GM20000 (cell line): ENCODE measurements at places on chromosomes 7 and 10.
A peak's percentile ranks its signal among the peaks of the same experiment; 100 is the strongest.

GRCh38 chr7:1691096-1691495 lies 21.0 kb downstream of the ELFN1 start:
- no peak for DNase-seq

- no peak for DNase-seq
These were observed 119.1 kb upstream of the KMT2E start for GRCh38 chr7:104894726-104895521.

- DNase-seq, result no peak
These were observed 421.0 kb downstream of the PTPRN2 start for GRCh38 chr7:158166386-158167340.

- no peak for DNase-seq
These were observed 93.6 kb downstream of the CTNNA3 start for GRCh38 chr10:67602268-67602950.

DNA sequence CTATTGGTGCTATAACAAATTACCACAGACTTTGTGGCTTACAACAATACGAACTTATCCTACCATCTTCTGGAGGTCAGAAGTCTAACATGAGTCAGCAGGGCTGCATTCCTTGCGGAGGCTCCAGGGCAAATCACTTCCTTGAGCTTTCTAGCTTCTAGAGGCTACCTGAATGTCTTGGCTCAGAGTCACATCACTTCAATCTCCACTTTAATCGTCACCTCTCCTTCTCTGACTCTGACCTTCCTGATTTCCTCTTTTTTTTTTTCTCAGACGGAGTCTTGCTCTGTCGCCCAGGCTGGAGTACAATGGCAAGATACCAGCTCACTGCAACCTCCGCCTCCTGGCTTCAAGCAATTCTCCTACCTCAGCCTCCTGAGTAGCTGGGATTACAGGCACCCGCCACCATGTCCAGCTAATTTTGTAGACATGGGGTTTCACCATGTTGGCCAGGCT lies 44.6 kb upstream of the ANAPC16 start:
- DNase-seq, result no peak

DNA sequence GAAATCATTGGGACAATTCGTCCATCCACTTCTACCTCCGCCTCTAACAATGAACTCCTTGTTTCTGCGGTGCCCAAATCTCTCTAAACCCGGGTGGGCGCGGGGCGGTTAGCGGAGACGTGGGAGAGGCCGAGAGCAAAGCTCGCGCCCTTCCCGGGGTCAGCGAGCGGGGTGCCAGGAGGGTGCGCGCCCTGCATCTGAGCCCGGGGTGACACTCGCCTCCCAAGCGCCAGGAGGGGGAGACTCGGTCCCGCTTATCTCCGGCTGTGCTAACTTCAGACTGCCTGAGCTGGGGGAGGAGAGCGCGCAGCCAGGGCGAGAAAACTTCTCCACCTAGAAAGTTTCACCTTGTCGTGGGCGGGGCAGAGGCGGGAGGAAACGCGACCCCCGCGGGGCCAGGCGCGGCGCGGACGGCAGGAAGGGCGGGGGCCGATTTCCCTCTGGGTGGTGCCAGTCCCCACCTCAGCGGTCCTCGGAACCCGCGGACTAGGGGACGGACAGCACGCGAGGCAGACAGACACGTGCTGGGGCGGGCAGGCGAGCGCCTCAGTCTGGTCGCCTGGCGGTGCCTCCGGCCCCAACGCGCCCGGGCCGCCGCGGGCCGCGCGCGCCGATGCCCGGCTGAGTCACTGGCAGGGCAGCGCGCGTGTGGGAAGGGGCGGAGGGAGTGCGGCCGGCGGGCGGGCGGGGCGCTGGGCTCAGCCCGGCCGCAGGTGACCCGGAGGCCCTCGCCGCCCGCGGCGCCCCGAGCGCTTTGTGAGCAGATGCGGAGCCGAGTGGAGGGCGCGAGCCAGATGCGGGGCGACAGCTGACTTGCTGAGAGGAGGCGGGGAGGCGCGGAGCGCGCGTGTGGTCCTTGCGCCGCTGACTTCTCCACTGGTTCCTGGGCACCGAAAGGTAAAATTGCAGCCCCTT lies at the start of gene MET:
Gene MET, plus strand, starts transcription at position 516 of the 915 bp plus-strand sequence. CDS start 26,889 bp downstream, outside the sequence.
- DNase-seq, result peak; percentile 81

DNA sequence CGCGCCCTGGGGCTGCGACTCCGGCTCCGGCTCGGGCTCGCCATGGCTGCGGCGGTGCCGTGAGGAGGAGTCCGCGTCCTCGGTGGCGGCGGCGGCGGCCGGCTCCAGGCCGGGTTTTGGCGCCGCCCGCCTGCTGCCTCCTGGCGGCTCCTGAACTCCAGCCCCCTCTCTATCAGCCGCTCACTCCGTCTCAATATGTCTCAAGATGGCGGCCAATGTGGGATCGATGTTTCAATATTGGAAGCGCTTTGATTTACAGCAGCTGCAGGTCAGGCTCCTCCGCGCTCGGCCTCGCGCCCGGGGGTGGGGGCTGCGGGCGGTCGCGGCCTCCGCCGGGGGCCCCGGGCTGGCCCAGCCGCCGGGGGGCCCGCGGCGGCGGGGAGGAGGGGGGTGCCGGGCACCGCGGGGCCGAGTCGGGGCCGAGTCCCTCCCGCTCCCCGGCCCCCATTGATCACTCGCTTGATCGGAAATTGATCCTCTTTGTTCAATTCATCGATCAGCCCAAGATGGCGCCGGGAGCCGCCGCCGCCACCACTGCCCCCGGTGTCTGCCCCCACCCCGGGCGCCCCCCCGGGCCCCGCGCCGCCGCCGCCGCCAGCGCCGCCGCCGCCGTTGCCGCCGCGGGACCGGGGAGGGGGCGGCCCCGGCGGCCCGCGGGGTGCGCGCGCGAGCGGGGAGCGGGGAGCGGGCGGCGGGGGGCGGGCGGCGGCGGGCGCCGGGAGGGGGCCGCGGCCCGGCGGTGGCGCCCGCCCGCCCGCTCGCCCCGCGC lies 1.4 kb upstream of the CUX1 start:
- peak; percentile 95 for DNase-seq

DNA sequence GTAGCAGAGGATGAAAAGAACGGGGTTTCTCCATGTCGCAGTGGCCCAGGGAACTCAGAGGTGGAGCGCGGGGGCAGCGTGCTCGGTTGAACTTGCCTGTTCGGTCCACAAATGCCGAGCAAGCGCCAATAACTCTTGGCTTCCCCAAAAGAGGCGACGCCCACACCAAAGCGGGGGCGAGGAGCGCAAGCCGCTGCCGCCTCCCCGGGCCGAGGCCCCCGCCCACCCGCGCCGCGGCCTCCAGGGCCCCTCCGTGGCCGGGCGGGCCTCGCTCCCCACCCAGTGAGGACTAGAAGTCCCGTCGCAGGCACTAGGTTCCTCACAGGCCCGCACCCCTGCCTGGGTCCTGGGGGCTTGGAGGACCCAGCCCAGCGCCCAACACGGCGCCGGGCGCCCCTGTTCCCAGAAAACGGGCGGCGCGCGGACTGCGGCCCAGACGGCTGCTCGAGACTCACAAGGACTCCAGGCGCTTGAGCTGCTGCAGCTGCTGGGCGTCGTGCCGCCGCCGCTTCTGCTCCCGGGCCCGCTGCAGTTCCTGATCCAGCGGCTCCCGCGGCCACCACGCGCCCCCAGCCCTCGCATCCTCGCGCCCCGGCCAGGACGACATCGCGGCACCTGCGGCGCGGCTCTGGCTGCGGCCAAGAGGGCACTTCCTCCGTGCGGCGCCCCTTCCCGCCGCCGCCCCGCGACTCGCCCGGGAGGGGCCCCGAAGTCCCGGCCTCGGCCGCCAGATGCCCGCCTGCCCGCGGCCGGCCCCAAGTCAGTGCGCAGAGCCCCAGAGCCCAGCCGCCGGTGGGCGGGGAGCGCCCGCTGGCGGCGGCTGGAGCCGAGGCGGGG lies 14.6 kb upstream of the FKBP9 start:
- DNase-seq, result peak; percentile 93

GRCh38 chr7:33965183-33965744 lies 59.9 kb downstream of the BMPER start:
- no peak for DNase-seq

DNA sequence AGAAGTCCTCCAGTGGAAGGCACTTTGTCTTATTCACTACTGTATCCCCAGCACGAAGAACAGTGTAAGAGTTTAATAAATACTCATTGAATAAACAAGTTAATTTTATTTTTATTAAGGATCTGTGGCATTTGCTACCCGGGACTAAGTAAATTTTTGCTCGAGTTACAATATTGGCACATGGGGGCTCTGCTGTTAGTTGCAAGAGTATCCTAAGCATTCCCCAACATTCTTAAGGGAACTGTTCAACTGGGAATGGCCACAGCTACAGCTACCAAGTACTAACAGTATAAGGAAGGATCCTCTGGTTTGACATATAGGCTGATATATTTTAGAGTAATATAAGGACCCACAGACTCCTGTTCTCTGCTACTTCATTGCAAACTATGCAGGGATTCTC lies 8.7 kb upstream of the LRRTM3 start:
- DNase-seq, result no peak

GRCh38 chr10:100209303-100209702 lies 20.1 kb downstream of the CHUK start:
- no peak for DNase-seq

DNA sequence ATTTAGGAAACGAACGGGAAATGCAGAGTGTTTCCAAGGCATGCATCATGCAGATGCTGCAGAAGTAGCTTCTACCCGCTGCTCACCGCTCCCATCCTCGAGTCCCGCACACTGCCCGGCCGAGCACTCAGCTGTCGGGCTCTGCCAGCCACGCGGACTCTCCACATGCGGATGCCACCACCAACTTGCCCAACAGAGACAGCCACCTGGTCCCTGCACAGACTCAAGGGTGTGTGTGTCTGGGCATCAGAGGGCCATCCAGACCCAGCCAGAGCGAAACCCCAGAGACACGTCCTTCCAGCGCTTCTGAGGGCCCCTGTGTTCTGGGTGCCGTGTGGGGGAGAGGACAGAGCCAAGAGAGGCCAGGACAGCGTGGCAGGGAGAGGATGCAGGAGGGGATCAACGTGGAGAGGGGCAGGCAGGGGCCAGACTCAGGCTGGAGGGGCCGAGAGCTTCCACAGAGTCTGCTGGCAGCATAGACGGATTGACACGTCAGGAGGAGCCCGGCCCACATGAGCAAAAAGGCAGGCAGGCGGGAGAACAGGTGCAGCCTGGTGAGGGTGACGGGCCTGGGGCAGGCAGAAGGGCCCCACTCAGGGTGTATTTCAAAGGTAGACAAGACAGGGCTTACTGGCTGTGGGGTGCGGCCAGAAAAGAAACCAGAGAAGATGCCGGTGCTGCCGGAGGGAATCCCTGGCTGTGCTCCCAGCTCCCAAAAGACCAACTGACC lies 18.3 kb downstream of the GPER1 start:
- DNase-seq, result no peak

GRCh38 chr7:115971506-115971905 lies 59.1 kb downstream of the TFEC start:
- no peak for DNase-seq

DNA sequence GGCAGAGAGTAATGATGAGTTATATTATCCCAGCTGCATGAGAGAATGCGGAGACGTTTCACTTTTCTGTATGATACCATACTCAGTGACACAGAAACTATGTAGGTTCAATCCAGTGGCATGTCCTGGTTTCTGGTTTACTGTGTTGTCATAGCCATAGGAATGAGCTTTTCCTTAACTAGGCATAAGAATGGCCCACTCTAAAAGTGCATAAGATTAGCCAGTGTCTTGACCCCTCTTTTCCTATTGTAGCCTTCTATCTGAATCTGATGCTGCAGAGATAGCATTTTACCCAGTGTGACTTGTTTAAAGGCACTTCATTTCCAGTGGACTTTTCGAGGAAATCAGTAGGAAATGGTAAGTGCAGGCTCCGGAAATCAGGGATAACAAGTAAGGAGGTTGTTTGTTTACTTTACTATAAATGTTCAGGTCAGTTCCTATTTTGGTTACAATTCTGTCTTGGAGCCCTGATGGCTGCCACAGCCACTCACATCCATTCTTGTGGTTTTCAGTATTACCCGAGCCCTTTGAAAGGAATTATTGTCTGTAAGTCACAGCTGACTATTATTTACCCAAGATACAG lies 70.5 kb downstream of the SEMA3A start:
- no peak for DNase-seq

- DNase-seq, result no peak
These were observed 3.3 kb downstream of the CUX1 start for GRCh38 chr7:101820703-101821102.

- no peak for DNase-seq
These were observed 168.3 kb downstream of the GRID1 start for GRCh38 chr10:86198271-86198670.

DNA sequence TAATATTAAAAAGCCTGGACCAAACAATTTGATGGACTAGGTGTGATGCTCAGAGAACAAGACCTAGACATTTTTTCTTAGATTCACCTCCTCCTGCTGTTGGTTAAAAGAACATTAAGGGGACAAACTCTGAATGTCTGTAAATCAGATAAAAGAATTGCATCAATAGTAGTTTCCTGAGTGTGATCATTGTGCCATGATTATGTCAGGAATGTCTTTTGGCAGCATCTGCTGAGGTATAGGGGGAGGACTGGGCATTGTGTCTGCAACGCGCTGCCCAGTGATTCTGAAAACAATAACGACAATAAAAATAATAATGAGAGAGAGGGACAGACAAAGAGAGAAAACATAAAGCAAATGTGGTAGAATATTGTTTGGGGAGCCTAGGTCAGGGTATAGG lies 6.9 kb downstream of the C7orf57 start:
- DNase-seq, result no peak

- DNase-seq, result no peak
These were observed 41.7 kb upstream of the ZMIZ2 start for GRCh38 chr7:44706788-44707557.

- no peak for DNase-seq
These were observed 45.7 kb downstream of the RHOBTB1 start for GRCh38 chr10:60898321-60898720.

DNA sequence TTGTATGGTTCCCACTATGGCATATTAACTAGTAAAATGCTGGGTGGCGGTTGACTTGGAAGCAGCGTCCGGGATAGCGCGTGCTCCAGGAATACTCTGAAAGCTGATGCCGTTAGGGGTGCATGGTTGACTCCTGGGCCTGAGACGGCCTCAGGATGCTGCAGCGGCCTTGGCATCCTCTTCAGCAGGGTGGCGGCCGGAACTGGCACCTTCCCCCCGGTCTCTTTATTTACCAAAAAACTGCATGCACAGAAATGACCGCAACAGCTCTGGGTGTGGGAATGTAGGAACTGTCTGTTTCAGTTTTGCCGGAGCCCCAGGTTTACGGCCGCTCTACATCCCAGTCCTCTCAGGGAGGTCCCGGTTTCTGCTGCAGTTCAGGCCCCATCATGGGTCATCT lies 28.8 kb downstream of the PFKP start:
- DNase-seq, result no peak

GRCh38 chr7:126185959-126186580 lies 1066.7 kb downstream of the GRM8 start:
- no peak for DNase-seq

DNA sequence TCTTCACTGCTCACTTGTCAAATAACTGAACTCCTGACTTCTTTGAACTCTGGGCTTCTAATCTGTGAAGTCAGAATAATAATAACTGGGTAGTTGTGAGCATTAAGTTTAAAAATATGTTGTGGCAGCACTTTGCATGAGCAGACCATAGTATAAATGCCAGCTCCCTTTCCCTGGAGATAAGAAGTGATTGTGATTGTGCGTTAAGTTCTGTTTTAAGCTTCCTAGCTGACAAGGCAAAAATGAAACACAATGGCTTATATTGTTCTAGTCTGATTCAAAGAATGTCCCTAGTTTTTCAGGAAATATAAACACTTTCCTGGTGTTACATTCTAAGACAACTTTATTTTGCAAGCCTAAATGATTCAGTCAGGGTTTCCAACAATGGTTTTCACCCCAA lies 61.8 kb downstream of the PTPRE start:
- no peak for DNase-seq
